Psoas muscle (tissue), 8 donors: ENCODE measurements at places on chromosomes 1 and 21.

GRCh38 chr21:45894906-45895777 lies 86.4 kb upstream of the COL6A1 start:
- peak; percentile 15 for DNase-seq

DNA sequence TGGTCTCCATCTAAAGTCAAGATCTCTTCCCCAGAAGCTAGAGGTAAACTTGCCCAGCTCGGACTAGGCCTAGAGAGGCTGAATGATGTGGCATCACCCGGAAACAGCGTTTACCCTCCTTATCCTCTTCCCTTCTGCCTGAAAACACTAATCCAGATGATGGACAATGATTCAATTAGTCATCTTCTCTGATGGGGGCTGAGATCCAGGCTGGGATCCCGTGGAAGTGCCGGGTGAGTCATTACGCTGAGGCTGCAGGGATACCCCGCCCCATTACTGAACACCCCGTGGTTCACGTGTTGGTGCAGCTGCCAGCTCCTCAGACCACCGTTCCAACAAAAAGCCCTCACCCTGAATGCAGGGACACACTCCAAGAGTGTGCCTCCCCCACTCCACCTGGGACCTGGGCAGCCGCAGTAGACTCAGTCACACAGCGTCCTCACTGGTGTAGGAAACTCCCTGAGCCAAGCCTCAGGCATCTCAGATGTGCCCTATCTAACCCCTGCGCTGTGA lies 2.0 kb downstream of the S100A6 start:
- peak; percentile 74 for DNase-seq

DNA sequence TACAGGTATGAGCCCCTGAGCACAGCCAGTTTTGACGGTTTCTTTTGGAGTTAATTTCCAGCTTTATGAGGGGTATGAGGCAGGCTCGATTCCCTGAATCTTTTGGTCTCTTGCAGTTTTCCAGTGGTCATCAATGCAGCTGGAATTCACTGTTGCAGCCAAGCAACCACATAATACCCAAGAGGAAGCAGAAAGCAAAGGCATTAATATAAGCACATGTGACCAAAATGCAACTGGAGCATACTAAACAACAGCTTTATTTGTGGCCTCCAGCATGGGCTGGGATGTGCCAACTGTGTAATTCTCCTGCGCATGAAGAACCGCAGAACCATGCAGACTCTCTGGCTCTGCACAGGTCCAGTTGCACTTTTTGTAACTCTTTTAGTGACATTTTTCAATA lies 33.0 kb downstream of the DSCAM start:
- no peak for DNase-seq

DNA sequence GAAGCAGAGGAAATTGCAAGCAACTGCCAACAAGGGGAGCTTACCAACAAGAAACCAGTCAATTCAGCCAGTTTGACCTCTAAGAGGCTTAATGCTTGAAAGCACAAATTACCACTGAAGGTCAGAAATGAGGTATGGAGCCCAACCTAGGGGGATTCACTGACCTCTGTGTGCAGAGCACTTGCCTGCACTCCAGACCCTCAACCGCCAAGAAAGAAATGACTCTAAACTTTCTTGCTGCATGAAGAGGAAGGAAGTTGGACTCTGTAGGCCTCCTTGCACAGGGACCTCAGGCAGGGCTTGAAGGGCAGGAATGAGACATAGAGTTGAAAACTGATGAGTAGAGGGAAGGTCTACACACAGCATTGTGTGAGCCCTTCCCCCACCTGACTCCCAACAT lies 10.0 kb downstream of the ARMH1 start:
- no peak for DNase-seq

DNA sequence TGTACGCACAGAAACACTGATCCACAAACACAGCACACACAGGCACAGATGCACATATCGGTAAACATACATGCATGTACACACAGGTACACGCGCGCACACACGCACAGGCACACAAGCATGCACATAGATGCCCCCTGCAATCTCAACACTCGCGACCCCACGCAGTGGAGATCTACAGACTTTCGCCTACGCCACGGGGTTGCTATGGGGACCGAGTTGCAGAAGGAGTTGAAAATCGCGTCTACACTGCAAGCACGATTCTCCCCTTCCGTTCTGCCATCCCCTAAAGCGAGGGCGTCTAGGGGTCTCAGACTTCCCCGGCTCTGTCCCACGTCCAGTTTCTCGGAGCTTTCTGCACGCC lies 826 bp downstream of the TRIM17 start:
- DNase-seq, result no peak

GRCh38 chr1:163267962-163268361 lies 53.8 kb upstream of the NUF2 start:
- no peak for DNase-seq

GRCh38 chr1:74775735-74776134 lies 42.8 kb downstream of the TYW3 start:
- DNase-seq, result no peak

DNA sequence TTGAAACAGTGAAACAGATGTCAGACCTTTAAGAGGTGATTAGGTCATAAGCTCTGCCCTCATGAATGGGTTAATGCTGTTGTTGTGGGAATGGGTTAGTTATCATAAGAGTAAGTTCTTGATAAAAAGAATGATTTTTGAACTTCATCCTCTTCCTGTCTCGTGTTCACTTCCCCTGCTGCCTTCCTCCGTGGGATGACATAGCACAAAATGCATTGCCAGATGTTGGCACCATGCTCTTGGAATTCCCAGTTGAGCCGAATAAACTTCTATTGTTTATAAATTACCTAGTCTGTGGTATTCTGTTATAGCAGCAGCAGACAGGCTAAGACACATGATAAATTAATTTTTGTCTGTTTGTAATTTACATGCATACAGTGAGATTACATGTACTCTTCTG lies 112.0 kb upstream of the LRRC7 start:
- no peak for DNase-seq

DNA sequence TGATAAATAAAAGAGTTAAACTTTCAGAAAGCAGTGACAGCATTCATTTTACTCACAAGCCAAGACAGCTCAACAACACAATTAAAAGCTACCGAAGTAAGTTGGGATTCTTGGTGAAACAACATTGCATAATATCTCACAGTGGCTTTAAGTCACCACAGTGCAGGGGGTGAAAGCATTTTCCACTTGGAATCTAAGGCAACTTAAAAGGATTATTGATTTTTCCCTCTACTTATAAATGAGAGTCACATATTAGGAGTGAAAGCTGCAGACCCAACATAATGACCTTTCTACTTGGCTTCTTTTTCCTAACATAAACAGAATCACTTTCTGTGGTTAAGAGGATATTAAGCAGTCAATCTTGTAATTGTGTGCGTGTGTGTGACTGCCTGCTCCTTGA lies 536.6 kb upstream of the CXADR start:
- DNase-seq, result no peak

GRCh38 chr1:232291261-232291660 lies 338.7 kb downstream of the SIPA1L2 start:
- no peak for DNase-seq

DNA sequence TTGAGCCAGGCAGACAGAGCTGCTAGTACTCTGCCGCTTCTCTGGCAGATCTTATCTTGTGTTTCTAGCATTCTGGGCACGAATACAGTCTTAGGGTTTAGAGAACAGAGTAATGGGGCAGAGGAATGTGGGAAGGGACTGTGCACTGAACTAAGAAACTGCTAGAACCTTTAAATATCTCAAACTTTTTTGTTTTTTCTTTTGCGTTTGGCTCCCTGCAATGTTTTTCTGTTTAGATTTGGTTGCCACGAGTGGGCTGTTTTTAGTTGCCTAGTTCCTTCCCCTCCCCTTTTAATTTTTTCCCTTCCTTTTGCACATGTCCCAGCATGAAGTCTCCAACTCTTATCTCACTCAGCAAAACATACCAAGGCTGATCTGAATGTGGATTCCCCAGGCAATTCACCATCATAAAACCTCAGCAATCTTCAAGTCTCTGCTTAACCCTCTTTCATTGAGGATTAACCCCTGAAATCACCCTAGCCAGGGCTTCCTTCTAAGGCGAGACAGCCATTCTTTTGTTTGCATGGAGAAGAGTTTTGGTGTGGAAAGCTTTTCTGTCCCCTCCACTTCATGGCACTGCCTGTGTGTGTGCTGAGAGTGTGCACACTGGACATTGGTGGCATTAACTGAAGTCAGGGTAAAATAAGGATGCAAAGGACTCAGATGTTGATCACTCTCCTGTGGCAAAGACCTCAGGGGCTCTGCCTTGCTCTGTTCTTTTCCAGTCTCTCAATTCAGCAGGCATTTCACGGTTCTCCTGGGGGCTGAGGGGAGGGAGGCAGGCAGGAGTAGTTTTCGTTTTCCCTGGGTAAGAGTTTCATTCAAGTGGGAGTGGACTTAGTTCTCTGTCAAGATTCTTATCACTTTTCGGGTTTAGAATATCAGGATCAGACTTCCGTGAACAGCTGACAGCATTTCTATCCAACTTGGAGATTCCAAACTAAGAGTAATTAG lies 2.8 kb upstream of the ATF3 start:
- no peak for DNase-seq

- peak; percentile 74 for DNase-seq
Measured at GRCh38 chr1:110060034-110060661, 10.3 kb downstream of the ALX3 start.

GRCh38 chr1:186218654-186219352 lies 156.2 kb downstream of the TPR start:
- no peak for DNase-seq

DNA sequence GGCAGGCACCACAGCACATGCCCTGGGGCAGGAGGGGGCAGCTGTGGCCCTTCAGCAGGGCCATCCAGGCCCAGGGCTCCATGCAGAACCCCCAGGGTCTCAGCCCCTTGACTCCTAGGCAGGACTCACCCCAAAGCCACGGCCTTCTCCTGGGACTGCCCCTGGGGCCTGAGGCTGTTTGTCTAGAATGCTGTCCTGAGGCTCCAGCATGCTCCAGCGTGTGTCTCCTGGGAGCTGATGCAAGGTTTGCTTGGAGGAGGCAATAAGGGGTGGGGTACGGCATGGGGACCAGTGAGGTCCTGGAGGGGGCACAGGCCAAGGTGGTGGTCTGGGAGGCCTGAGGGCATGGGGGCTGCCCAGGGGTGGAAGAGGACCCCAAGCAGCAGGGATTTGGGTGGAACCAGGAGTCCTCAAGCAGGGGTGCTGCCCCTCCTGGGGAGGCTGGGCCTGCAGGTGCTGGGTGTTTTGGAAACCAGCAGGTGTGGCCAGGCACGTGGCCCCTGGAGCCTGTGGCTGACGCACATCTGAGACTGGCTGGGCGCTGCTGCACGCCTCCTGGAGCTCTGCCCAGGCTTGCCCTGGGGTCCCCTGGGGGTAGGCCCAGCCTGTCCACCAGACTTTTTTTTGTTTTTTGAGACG lies 7.8 kb upstream of the CALML6 start:
- no peak for DNase-seq

- DNase-seq, result no peak
Measured at GRCh38 chr1:2224170-2224584, 3.9 kb upstream of the SKI start.

GRCh38 chr1:155967341-155968050 lies 10.9 kb downstream of the ARHGEF2 start:
- DNase-seq, result peak; percentile 72

- no peak for DNase-seq
Measured at GRCh38 chr21:42569732-42570301, 56.2 kb downstream of the SLC37A1 start.

DNA sequence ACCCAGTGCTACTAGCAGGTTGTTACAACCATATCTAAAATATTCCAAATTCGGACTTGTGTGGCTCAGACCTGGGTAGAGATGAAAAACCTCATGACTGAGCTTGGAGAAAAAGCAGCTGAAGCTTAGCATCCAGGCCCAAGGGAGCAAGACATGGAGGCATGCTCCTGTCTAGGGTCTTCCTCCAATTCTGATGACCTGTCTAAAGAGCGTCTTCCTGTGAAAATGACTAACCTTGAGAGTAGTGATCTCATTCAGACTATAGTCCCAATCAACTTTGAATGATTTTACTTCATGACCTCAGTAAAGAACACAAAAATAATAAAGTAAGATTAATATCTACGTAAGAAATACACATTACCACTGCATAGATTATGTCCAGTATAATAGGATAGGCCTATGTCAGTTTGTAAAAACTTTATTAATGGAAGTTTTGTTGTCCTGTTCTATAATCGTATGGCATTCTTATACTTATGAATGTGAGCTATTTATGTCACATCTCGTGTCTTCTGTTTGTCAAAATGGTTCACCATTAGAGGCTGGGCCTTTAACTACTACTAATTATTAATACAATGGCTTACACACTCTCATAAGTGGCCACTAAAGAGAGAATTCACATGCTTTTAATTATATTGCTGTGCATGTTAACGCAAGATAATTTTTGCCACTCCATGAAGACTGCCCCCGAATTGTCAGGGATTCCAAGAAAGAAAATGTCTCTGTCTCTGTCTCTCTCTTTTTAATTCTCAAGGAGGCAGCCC lies 201.3 kb downstream of the NCAM2 start:
- no peak for DNase-seq

- no peak for DNase-seq
Measured at GRCh38 chr21:45104560-45104959, 30.2 kb downstream of the ADARB1 start.

GRCh38 chr1:48853006-48853405 lies 76.3 kb upstream of the BEND5 start:
- DNase-seq, result no peak

- DNase-seq, result no peak
Measured at GRCh38 chr1:171901245-171901644, 59.9 kb downstream of the DNM3 start.

- DNase-seq, result no peak
Measured at GRCh38 chr1:200302921-200303290, 106.9 kb downstream of the ZNF281 start.

GRCh38 chr1:10646347-10646861 lies 150.0 kb downstream of the CASZ1 start:
- no peak for DNase-seq

GRCh38 chr1:54287176-54287650 lies 87.2 kb downstream of the MRPL37 start:
- DNase-seq, result peak; percentile 91

DNA sequence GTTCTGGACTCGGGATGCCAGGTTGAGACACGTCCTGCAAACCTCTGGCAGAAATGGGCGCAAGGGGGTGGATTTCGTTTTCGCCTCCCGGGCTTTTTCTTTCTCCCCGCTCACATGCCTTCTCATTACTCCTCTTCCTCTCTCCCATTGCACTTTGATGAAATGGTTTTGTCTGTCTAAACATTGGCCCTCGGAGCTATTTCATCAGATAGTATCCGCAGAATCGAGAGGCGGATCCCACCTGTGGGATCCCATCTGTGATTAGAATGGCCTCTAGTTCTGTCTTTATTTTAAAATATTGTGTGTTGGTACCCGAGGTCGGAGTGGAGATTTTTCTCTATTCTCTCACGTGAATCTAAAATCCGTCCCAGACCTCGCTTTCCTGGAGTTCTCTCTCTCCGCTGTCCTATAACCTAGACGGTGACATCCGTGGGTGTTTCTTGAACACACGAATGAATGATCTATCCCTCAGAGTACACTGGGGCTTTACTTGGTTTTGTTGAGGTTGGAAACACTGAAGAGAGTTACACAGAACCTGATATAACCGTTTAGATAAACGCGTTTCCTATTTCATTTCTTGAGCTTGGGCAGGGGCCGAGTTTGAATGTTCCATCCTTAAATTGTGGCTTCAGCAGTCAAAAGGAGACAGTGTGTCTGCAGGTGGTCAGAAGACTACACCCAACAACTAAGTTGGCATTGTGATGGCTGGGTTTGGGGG lies 2.0 kb downstream of the EDARADD start:
- DNase-seq, result no peak
